ENCODE measurements at places on chromosomes 12 and 14.

GRCh38 chr12:24111616-24112015 is 162.1 kb upstream of the SOX5 start:
- no peak for DNase-seq

DNA sequence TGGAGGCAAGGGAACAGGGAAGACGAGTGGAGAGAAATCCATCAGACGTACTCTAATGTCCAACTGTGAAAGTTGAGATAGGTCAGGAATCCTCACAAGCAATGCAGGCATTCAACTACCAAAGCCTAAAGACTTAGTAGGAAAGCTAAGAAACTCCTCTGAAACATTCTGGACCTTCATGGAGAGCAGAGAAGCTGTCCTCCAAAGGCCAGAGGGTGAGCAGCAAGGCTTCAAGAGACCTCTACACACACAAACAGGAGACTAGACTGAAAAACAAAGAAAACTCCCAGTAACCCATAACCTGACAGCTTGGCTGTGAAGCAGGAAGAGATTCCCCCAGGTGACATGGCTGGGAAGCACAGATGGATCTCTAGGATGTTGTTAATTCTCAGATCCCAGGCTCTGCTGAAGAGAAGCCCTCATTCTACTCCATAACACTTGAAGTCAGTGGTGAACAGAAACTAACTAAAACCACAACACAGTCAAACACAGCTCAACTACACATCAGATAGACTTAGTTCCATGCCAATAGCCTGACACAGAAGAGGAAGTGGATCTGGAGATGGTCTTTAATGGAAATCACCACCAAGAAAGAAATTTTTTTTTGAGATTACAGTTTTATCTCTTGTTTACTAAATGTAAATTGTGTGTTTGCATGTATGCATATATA is 23.2 kb upstream of the LYZ start:
- peak; percentile 31 for DNase-seq

DNA sequence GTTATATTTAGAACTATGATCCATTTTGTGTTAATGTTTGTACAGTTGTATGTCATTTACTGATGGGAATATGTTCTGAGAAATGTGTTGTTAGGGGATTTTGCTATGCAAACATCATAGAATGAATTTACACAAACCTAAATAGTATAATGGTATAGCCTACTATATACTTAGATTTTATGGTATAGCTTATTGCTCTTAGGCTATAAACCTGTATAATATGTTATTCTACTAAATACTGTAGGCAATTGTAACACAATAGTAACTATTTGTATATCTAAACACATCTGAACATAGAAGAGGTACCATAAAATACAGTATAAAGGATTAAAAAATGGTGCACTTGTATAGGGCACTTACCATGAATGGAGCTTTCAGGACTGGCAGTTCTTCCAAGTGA is 105.4 kb upstream of the GRIN2B start:
- DNase-seq, result no peak

DNA sequence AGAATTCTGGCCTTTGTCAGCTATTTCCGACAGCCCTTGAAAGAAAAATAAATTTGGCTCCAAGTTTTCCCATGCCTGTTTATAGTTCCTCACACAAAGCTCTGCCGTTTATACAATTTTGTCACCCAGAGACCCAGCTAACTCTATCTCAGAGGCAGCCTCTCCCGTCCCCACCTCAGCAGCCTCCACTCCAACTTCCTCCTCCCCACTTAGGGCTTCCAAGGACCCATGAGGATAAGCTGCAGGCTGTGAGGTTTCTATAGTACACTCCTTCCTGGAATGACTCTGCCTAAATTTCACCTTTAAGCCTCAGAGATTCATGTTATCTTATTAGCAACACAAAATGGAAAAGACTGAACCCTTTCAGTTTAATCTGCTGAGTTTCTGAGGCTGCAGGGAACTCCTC is 71.8 kb downstream of the TTC9 start:
- no peak for DNase-seq

GRCh38 chr14:91891721-91892220 is 24.4 kb upstream of the TC2N start:
- DNase-seq, result no peak

GRCh38 chr12:130438243-130438620 is 100.5 kb downstream of the PIWIL1 start:
- no peak for DNase-seq

- DNase-seq, result no peak
These were observed 82.2 kb downstream of the ADCK1 start for GRCh38 chr14:77882098-77882497.

DNA sequence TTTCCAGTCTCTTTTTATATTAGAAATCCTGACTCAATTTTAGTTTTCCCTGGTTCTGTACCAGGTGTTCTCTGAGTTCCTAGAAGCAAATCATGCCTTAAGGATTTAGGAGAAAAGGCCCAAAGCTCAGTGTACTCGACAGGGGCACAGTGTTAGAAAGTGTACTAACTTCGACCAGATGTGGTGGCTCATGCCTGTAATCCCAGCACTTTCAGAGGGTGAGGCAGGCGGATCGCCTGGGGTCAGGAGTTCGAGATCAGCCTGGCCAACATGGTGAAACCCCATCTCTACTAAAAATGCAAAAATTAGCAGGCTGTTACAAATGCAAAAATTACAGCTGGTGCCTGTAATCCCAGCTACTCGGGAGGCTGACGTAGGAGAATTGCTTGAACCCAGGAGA is 12.0 kb downstream of the VEZT start:
- no peak for DNase-seq

- peak; percentile 83 for DNase-seq
These were observed 17.9 kb downstream of the ZFP36L1 start for GRCh38 chr14:68774771-68775613.

DNA sequence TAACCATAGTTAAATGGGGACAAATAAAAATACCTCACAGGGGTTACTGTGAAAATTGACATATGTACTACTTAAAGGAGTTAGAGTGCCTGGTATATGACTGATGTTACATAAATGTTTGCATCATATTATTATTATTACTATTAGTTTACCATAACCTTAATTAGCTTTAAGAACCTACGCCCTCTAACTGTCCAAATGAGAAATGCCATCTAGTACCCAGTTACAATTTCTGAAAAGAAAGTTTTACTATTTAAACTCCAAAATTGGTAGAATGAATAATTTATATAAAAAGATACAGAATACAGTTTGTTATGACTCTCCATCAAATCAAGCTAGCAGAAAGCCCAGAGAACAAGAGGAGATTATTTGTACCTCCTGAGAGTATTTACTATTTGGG is 42.3 kb downstream of the EML5 start:
- DNase-seq, result no peak

DNA sequence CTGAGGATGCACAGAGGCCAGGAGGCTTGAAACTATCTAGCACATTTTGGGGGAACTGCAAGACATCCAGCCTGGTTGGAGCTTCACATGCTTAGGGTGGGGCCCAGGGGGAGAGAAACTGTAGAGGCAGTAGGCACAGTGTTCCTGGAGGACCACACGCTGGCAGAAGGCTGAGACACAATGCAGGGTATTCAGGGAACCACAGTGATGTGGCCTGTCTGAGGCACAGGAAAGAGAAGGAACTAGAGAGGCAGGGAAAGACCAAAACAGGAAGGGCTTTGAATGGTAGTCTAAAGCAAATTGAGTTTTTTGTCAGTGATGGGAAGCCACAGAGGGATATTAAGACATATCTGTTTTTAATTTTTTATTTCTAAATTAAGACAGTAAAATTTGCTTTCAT is 100.2 kb upstream of the PRICKLE1 start:
- no peak for DNase-seq

- DNase-seq, result no peak
These were observed 22.5 kb upstream of the GALNT9 start for GRCh38 chr12:132351751-132352495.

DNA sequence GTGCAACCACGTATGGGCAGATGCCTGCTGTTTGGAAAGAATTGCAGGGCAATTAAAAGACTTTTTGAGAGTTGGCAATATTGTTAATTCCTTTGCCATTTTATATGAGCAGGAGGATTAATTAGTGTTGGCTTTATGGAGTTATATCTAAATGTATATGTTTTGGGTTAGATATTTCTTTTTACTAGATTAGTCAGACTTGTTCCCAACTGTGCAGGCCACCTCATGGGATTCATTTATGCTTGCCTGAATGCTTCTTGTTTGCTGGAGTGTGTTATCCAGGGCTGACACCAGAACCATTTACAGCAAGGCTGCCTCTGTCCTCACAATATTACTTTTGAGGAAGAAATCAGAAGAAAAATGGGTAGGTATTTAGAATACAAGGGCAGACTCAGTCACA is 192.5 kb downstream of the KTN1 start:
- DNase-seq, result no peak

DNA sequence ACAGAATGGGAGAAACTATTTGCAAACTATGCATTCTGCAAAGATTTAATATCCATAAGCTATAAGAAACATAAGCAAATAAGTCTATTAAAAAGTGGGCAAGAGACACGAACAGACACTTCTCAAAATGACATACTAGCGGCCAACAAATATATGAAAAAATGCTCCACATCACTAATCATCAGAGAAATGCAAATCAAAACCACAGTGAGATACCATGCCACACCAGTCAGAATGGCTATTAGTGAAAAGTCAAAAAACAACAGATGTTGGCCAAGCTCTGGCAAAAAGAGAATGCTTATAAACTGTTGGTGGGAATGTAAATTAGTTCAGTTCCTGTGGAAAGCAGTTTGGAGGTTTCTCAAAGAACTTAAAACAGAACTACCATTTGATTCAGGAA is 121.3 kb downstream of the KCNMB4 start:
- DNase-seq, result no peak

GRCh38 chr12:120110550-120111501 is 5.7 kb downstream of the RAB35 start:
- peak; percentile 96 for DNase-seq

DNA sequence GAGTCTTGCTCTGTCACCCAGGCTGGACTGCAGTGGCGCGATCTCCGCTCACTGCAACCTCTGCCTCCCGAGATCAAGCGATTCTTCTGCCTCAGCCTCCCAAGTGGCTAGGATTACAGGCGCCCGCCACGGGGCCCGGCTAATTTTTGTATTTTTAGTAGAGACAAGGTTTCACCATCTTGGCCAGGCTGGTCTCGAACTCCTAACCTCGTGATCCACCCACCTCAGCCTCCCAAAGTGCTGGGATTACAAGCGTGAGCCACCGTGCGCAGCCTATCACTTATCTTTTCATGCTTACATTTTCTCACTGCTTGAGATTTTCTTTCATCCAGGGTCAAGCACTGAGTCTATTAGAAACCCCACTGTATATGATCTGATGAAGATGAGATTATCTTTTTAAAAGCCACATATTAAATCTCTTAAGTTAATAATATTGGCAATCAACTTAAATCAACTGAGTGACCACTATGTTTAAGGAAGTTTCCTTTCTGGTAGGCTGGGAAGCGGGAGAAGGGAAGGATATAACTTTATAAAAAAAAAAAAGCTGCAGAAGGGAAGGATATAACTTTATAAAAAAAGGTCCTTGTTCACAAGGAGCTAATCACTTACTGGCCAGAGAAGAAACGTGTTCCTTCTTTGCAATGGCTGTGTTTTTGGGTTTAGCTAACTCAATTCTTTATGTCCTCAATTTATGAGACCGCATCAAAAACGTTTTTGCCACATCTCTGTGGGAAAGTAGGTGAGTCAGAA is 1.3 kb upstream of the MDM2 start:
- no peak for DNase-seq

DNA sequence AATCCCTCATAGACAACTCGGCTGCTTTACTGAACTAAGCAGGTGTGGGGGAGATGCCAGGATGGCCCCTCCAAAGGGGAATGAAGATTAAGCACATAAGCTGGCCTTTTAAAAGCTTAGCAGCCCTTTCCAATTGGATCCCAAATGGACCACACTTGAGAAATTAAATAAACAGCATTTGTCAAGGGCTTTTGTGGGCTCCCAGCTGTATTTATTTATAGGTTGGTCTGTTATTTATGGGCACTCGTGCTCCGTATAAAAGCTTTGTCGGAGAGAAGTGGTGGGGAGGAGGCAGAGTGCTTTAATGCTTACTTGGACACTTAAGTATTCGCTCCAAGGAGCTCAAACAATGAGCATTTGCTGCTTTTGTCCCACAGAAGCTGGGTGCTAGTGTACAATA is 580.2 kb downstream of the MED13L start:
- no peak for DNase-seq

- DNase-seq, result no peak
These were observed 78.2 kb downstream of the PHLDA1 start for GRCh38 chr12:75953312-75953906.

- DNase-seq, result peak; percentile 90
These were observed at the start of gene C3AR1 for GRCh38 chr12:8065991-8066594. C3AR1 (minus strand) TSS chr12:8066359; CDS start chr12:8060185, 6,174 bp downstream.

All from inflammatory macrophage (primary cell).